ENCODE measurements at places on chromosomes 7 and 10.

DNA sequence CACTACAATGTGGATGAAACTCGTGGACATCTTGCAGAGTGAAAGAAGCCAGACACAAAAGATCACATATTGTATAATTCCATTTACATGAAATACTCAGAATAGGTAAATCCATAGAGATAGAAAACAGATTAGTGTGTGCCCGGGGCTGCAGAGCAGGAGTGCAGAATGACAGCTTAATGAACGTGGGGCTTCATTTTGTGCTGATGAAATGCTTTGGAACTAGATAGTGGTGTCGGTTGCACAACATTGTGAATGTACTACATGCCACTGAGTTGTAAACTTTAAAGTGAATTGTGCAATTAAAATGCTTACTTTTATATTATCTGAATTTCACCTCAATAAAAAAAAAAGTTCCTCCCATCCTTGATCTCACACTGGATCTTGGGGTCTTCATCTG, 31.8 kb upstream of the CARD11 start:
- DNase-seq, result no peak

DNA sequence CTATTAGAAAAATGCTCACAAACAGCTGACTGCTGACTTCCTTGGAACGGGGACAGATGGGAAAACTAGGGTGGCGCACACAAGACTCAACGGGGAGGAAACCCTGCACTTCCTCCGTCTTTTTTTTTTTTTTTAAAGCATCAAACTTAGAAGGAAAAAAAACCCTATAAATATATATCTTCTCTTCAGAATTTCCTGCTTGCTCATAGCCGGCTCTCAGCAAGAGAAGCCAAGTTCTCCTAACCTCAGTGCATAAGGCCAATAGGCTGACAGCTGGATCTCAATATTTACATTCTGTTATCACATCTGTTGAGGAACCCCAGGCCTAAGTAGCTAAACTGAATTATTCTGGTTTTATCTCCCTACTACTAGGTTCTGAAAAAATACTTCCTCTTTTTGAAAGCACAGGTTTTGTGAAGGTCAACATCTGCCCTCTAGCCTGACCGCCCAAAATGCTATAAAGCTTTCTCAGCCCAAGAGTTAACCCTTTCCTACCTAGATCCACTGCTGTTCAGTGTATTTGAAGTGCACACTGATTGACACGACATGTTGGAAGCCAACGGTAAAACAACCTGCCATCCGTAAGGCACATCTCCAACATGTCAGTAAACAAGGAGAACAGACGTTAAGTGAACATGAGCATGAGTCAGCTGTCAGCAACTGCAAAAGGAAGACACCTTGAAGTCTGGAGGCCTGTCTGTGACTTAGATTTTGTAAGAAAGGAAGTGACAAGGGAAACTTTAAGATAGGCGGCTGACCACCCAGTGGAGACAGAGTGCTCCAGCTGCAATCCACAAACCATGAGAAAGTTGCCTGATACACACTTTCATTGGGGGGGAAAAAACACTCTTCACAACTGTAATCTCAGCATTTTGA, 83.8 kb downstream of the EBLN1 start:
- DNase-seq, result no peak

- no peak for DNase-seq
These were observed 30.4 kb upstream of the ELFN1 start for GRCh38 chr7:1639532-1640175.

GRCh38 chr7:106731646-106732444, 70.9 kb upstream of the CCDC71L start:
- no peak for DNase-seq

DNA sequence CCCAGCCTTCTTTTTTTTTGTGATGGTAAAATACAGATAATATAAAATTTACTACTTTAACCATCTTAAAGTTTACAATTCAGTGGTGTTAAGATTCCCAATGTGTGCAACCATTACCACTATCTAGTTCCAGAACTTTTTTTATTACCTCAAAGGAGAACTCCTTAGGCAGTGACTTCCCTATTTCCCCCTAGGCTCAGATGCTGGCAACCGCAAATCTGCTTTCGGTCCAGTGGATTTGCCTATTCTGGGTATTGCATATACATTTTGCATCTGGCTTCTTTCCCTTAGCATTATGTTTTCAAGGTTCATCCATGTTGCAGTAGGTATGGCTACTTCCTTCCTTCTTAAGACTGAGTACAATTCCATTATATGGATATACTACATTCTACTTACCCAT, 56.5 kb downstream of the AFAP1L2 start:
- no peak for DNase-seq

GRCh38 chr7:121500360-121501058, 104.4 kb upstream of the FAM3C start:
- no peak for DNase-seq

DNA sequence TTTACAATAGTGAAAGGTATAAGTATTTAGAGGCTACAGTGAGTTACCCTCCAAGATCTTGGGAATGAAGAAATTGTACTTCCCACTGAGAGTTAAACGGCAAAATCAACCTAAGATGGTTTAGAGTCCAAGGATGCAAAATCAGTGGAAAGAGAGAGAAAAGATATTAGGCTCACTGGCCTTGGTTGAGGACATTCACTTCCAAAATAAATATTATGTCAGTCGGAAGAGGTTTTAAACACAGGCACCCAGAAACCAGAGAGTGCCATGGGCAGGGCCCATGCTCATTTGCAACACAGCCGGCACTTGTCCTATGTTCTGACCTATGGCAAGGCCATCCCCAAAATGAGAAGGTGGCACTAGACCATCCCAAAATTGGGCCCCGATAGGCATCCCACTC, 3.9 kb upstream of the WDR91 start:
- DNase-seq, result no peak

DNA sequence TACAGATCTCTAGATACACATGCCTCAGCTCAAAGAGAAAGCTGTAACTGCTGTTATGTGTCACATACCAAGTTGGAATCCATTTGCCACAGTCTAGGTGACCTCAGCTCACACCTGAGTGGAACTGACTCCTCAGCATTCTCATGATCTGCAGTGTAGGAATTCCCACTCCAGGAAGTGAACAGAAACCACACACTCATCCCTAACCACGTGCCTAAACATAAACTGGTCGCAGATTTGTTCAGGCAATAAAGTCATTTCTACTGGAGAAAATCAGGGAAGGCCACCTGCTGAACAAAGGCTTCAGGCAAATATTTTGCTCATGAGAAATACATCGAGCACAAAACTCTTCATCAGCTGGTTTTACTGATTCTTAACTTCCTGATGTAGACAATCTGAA, 23.0 kb upstream of the ZMYND11 start:
- no peak for DNase-seq

GRCh38 chr7:156100086-156100485, 287.8 kb upstream of the SHH start:
- DNase-seq, result no peak

GRCh38 chr7:139496528-139496927, 13.1 kb upstream of the KLRG2 start:
- no peak for DNase-seq

DNA sequence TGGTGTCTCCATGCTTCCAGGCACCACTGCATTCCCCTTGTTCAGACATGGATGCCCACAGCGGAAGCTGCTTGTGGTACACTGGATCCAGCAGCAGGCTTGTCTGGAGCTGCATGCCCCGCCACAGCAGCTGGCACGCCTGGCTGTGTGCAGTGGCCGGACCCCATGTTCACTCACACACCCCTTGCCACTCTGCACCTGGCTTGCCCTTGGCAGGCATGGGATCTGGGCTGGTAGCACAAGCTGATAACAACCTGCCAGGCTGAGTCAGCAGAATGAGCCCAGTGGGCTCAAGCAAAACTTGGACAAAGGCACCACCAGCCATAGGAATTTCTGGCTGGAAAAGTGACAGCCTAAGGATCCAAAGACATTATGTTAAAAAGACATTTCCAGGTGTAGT, 91.8 kb upstream of the TMEM168 start:
- DNase-seq, result no peak

DNA sequence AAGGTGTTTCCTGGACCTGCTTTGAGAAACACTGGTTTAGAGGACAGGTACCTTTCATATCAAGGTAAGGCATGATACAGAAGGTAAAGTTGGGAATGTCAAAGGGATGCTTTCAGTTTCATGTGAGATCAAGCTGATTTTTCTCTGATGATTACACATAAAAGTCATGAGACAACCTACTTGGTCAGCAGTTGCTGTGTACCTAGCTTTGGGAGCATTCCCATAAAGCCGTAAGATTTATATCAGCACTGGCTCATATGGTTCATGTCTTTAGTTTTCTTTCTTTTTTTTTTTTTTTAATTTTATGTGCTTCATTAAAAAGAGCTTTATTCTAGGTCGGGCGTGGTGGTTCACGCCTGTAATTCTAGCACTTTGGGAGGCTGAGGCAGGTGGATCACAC, 265.3 kb upstream of the LRGUK start:
- no peak for DNase-seq

- no peak for DNase-seq
These were observed 74.8 kb downstream of the DNAJB6 start for GRCh38 chr7:157411580-157411979.

GRCh38 chr7:101957744-101958525, 140.5 kb downstream of the CUX1 start:
- no peak for DNase-seq

GRCh38 chr7:19112274-19113001, 5.0 kb downstream of the TWIST1 start:
- no peak for DNase-seq

GRCh38 chr7:45233249-45233775, 75.7 kb downstream of the RAMP3 start:
- DNase-seq, result no peak

- no peak for DNase-seq
These were observed 50.6 kb downstream of the KIAA1217 start for GRCh38 chr10:24259365-24260130.

DNA sequence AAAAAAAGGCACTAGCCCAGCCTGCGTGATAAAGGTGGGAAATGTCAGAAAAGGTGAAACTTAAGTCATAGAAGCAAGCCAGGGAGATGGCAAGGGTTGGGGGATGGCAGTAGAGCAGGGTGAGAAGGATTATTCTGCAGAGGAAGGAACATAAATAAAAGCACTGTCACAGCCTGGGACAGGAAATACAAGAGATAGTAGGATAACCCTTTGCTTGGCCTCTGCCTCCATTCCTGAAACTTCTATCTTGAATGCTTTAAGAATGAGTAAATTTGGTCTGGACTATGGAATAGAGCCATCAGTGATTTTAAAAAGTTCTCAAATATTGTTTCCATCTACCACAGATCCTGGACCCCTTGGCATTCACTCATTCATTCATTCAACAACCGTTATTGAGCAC, 50.0 kb downstream of the ABCC2 start:
- DNase-seq, result no peak

DNA sequence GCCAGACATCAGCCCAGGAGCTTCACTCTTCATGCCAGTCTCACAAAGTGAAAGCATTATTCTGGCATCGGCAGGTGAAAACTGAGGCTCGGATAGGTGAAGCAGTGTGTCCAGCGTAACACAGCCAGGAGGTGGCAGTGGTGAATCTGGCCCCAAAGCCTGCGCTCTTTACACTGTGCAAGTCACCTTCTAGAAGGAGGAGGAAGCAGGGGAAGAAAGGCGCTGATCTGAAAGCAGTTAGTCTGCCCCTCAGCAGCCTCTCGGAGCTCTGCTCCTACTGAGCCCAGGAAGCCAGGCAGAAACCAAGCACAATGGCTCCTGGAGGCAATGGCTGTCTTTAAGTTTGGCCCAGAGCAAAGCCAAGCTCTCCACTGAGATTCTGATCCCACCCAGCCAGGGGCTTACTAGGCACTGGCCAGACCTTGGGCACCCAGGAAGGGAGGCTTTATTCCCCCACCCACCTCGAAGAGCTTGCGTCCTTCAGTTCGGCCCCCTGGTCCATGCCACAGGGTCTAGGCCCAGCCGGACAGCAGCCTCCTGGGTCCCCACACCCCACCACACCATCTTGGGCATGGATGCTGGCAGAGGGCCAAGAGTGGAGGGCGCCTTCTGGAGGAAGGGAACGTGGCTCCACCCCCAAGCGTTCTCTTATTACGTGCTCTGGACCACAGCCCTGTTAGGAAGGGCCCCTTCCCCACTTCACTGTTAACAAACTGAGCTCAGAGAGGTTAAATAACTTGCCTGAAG, 104.5 kb downstream of the GRID1 start:
- DNase-seq, result no peak

GRCh38 chr7:134890246-134891240, 95.8 kb upstream of the AGBL3 start:
- DNase-seq, result no peak
